Memory B cell (primary cell): ENCODE measurements at places on chromosomes 3 and 15.

DNA sequence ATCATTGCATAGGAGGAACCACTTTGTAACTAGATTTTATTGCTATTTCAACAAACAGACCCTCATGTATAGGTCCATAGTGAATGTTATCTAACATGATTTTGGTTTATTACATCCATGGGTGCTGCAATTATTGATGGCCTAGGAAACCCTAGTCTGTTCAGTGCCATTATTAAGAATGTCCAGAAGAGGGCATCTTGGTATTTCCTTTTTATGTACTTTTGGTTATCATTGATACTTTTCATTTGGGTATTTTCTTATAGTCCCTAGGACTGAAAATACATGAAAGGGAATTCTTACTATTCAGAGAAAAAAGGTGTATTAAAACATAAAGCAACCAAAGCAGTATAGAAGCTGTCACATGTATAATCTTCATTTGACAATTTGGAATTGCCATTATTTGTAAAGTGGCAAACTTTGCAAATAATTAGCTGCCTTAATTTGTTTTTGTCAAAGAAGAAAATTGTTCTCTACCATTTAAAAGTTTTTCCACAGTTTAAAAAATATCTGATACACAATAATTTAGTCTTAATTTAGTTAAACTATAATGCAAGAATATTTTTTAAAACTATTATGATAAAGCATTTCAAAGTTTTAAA is 48.7 kb downstream of the CNOT10 start:
- no peak for DNase-seq
- H3K27me3 ChIP-seq = no peaks in the 10 kb centered on the region
- H3K36me3 ChIP-seq = peaks cover 13% of the 10 kb centered on the region
- no peak overlapping the region for H3K27ac ChIP-seq

GRCh38 chr3:13465236-13465873 is 14.8 kb upstream of the HDAC11 start:
- no peak overlapping the region for H3K27ac ChIP-seq
- no peak for DNase-seq
- H3K27me3 ChIP-seq = peaks cover 13% of the 10 kb centered on the region
- H3K36me3 ChIP-seq = peaks cover 3% of the 10 kb centered on the region
- peaks cover 9% of the 10 kb centered on the region for H3K4me1 ChIP-seq

DNA sequence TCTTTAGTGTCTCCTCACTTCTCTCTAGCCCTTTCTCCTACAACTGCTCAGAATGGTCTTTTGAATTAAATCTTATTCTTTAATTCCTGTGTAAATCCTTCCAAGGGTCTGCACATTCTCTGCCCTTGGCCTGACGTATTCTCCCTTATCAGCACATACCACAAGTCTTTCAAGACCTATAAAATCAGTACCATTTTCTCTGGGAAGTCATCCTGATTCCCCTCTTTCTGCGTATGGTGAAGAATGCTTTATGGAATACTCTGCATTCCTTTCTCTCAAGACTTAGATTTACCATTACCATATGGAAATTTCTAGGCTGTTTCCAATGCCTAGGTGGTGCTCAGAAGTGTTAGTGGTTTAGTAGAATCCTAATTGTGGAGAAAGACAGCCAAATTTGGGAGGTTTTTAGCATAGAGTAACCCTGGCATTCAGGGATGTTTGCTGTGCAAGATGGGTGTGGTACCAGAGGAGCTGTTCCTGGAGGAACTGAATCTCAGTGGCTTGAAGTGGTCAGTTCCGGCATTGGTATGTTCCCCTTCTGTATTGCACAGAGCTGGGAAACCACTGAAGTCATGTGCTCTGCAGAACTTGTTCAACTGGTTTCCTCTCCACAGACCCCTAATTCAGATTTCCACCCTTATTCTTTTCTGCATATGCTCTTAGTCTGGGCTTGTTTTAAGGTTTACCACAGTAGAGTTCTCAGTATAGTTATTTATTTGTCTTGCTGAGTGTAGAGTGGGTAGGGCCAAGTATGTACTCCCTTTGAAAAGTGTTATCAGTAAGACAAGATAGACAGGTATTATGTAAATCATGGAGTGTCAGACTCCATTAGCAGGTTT is 24.5 kb downstream of the IQGAP1 start:
- H3K27me3 ChIP-seq = no peaks in the 10 kb centered on the region
- peaks cover 53% of the 10 kb centered on the region for H3K4me1 ChIP-seq
- H3K4me3 ChIP-seq = peak overlapping the region; percentile 57

- no peak overlapping the region for H3K4me3 ChIP-seq
- peaks cover 1% of the 10 kb centered on the region for H3K27me3 ChIP-seq
- peaks cover 2% of the 10 kb centered on the region for H3K36me3 ChIP-seq
- DNase-seq = no peak
- H3K4me1 ChIP-seq = no peaks in the 10 kb centered on the region
Observed at GRCh38 chr3:131217296-131217741, 164.3 kb upstream of the NUDT16 start.

DNA sequence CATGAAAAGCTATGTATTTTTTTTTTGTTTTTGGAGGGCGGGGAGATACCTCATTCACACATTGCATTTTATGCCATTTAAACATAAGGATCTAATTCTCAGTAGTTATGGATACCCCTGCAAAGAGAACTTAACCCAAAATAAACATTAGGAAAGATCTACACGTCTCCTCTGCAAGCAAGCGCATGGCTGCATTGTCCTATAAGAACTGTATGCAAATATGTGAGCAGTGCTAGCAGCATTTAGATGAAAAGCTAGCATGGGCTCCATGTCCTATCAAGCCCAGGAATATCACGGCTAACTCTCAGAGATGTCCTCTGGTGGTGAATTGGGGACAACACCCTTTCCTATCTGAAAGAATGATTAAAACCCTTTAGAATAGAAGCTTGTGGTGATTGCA is 292.8 kb downstream of the MEX3B start:
- H3K4me3 ChIP-seq = no peak overlapping the region
- H3K36me3 ChIP-seq = no peaks in the 10 kb centered on the region
- no peak overlapping the region for H3K27ac ChIP-seq
- no peaks in the 10 kb centered on the region for H3K4me1 ChIP-seq
- peaks cover 6% of the 10 kb centered on the region for H3K27me3 ChIP-seq

DNA sequence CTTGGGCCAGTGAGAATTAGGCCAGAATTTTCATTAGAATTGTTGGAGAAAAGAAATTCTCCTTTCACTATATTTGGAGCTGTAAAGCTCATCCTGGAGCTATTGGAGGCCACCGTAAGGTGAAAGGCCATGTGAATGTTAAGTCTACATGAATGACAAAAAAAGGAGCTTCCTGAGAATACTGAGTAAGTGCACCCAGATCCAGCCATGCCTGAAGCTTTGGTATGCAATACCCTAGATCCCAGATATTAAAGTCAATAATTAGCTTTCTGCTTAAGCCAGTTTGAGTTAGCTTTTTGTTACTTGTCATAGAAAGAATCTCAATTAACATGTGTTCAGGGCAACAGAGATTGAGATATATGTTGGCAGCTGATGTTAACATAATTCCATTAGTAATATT is 172.4 kb downstream of the NR1D2 start:
- no peak for DNase-seq
- no peaks in the 10 kb centered on the region for H3K36me3 ChIP-seq
- no peaks in the 10 kb centered on the region for H3K4me1 ChIP-seq
- H3K27ac ChIP-seq = no peak overlapping the region
- peaks cover 4% of the 10 kb centered on the region for H3K27me3 ChIP-seq

DNA sequence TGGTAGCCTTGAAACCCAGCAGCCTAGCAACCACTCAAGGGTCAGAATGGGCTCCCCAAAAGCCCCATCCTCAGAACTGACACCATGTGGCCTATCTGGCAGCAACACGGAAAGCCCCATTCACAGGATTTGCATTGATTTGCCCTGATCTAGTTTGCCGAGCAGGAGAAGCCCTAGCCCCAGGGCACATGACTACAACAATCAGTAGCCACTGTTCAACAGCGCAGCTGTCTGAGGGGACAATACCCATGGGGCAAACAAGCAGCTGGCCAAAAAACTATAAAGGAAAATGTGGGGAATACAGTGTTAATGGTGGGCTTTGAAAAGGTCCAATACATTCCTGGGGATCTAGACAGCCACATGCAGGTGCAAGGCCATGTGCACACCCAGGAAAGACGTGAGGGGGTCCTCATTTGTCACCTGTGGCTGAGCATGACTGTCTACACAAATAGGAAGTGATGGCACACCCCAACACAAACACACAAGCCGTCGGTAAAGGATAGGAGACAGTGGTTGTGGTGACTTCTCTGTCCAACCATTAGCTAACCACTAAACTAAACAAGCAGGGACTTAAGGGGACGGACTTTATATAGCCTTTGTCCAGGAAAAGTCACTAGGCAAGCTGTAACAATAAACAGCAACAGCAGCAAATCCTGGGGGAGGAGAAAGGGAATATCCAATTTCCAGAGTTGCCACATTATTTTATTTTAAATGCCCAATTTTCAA is 113.7 kb downstream of the LRIG1 start:
- DNase-seq = peak; percentile 47
- peak overlapping the region; percentile 94 for H3K27ac ChIP-seq
- peaks cover 40% of the 10 kb centered on the region for H3K4me1 ChIP-seq
- peak overlapping the region; percentile 63 for H3K4me3 ChIP-seq
- peaks cover 34% of the 10 kb centered on the region for H3K36me3 ChIP-seq
- no peaks in the 10 kb centered on the region for H3K27me3 ChIP-seq

GRCh38 chr3:122416966-122417365 is 1.1 kb upstream of the WDR5B start:
- peak overlapping the region; percentile 99 for H3K27ac ChIP-seq
- peaks cover 28% of the 10 kb centered on the region for H3K4me1 ChIP-seq
- peak; percentile 15 for DNase-seq
- H3K27me3 ChIP-seq = no peaks in the 10 kb centered on the region
- H3K4me3 ChIP-seq = peak overlapping the region; percentile 91
- H3K36me3 ChIP-seq = peaks cover 12% of the 10 kb centered on the region

GRCh38 chr3:39429466-39429865 is 22.9 kb downstream of the RPSA start:
- H3K27me3 ChIP-seq = peaks cover 9% of the 10 kb centered on the region
- DNase-seq = no peak
- no peaks in the 10 kb centered on the region for H3K36me3 ChIP-seq
- H3K27ac ChIP-seq = no peak overlapping the region
- H3K4me1 ChIP-seq = no peaks in the 10 kb centered on the region

GRCh38 chr3:36132214-36132613 is 248.1 kb upstream of the STAC start:
- H3K4me1 ChIP-seq = no peaks in the 10 kb centered on the region
- no peak for DNase-seq
- no peak overlapping the region for H3K4me3 ChIP-seq
- H3K27me3 ChIP-seq = no peaks in the 10 kb centered on the region
- no peaks in the 10 kb centered on the region for H3K36me3 ChIP-seq

DNA sequence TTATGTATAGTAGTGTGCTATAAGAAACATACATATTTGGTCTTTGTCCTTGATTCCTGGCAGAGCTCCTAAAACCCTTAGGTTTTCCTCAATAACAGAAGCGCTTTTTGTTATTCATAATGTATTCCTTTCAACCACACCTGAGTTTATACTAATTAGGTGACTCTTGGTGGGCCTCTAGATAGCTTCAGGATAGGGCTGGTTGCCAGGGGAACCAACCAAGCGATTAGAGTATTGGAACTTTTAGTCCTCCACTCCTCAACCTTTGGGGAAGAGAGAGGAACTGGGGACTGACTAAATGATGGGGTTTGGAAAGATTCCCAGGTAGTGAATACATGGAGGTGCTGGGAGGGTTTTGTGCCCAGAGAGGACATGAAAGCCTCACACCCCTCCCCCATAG is 24.6 kb downstream of the TMCC1 start:
- H3K4me1 ChIP-seq = peaks cover 18% of the 10 kb centered on the region
- no peak for DNase-seq
- H3K4me3 ChIP-seq = no peak overlapping the region
- H3K27ac ChIP-seq = no peak overlapping the region
- H3K27me3 ChIP-seq = no peaks in the 10 kb centered on the region
- H3K36me3 ChIP-seq = peaks cover 16% of the 10 kb centered on the region

DNA sequence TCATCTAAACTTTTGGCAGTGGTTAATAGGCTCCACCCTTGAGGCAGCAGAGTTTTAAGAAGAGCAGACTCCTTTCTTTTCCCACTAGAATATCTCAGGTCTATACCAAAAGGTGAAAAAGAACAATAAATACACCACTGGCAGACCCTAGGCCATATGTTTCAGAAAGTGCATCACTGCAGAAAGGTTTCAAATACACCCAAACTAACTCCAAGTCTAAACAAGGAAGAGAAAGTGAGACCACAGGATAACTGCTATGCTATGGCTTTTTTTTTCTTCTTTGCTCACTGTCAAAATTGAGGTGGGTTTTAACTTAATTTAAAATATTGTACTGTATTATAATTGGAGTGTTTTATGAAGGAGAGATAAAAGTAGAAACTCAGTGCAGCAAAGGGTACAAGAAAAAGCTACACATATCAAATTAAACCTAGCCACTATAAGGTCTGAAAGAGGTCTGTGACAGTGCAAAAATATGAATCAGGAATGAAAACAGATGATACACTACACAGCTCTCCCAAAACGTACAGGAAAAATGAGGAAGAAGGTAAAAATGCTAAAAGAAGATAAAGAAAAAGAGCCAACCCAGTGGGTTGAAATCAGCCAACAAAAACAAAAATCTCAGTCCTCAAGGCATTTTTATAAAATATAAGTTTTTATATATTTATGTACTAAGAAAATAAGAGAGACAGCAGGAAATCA is 8.4 kb downstream of the SNX4 start:
- H3K4me1 ChIP-seq = peaks cover 18% of the 10 kb centered on the region
- DNase-seq = no peak
- peak overlapping the region; percentile 4 for H3K4me3 ChIP-seq

DNA sequence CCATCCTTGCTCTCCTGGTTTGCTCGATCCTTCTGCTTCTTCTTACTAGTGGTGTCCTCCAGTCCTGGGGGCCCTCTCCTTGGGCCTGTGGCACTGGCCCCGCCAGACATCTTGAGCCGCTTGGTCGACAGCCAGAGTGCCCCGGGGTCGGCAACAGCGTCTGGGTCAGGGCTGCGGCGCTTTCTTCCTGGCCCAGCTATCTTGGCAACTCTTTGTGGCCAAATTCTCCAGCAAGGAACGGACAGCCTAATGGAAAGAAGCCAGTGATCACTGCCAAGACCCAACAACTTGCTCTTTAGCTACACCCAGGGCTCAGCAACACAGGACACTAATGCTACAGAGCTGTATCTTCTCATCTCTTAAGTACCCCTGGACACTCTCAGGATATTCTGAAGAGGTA is 1.6 kb downstream of the USP19 start:
- peaks cover 4% of the 10 kb centered on the region for H3K4me1 ChIP-seq
- H3K36me3 ChIP-seq = peaks cover 19% of the 10 kb centered on the region
- no peak for DNase-seq
- H3K27me3 ChIP-seq = no peaks in the 10 kb centered on the region
- no peak overlapping the region for H3K27ac ChIP-seq

DNA sequence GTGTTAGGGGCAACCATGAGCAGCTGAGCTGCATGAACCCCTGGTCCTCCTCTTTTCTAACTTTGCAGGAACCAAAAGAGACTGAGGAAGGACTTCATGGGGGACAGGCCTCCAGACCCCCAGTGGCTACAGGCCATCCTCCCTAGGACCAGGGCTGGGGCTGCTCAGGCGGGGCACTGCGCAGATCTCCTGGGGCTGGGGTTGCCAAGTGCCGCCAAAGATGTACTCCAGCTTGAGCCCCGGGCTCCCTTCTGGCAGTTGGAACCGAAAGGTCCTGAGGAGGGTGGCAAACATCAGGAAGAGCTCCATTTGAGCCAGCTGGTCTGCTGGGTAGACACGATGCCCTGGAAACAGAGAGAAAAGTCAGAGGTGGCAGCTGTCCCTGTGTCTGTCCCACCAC is 11.1 kb upstream of the PARL start:
- no peak for DNase-seq
- peaks cover 16% of the 10 kb centered on the region for H3K27me3 ChIP-seq
- peaks cover 2% of the 10 kb centered on the region for H3K36me3 ChIP-seq
- H3K27ac ChIP-seq = no peak overlapping the region
- H3K4me3 ChIP-seq = no peak overlapping the region
